SHP77 (cell line): ENCODE measurements at places on chromosomes 6 and 20.

DNA sequence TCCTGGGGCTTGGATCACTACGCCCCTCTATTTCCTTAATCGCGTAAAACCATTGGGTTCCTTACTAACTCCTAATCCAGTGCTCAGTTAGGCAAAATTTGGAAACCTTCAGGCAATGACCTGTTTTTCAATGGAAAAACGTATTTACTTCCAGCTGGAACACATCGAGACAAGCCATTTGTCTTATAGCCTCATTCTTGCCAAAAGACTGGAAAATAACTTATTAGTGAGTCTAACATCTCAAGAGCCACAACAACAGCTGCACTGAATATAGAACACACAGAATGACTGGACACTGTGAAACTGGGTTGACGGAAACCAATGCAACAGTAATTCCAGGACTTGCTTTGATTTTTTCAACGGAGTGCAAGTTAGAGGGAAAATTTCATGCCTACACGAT is 125.2 kb upstream of the MAP3K7 start:
- DNase-seq, result no peak

DNA sequence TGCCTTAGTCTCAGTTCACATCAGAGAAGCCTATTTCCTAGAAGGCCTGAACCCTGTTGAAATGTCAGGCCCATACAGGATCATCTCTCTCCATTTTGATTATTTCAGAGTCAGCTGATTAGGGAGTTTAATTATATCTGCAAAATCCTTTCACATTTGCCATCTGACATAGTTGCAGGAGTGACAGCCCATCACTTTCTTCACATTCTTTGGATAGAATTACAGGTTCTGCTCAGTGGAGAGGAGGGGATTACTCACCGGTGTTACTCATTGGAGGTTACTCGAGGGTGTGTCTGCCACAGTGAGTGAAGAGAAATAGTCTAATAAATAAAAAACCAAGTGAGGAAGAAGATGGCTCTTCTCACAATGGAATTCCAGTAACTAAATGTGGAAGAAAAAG is 216.8 kb downstream of the TMEM242 start:
- DNase-seq, result no peak

DNA sequence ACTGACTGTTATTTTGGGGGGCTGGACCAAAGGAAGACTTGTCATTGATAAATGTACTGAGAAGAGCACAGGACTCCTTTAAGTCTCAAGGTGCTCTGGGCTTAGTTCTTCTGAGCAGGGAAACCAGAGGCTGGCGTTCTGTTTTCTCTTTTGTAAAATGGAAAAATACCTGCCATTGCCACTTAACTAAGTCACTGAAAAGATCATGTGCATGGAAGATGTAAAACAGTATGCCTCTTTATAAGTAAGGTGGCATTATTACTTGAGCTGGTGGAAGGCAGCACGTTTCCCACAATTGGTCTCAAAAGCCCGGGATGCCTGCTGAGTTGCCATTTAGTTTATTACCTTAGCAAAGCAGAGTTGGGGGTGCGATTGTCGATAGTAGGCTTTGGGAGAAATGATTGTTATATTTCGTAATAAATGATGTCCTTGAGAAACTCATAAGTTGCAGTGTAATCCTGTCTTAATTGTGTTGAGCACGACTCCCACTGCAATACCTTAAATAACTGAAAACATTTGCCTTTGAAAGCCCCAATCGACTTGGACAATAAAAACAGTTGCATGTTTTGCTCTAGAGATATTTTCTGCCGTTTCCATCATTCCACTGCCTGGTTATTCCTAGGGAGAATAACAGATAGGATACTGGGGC is 3.6 kb downstream of the JARID2 start:
- no peak for DNase-seq

- DNase-seq, result no peak
These were observed 390.2 kb upstream of the FLRT3 start for GRCh38 chr20:14727485-14728150.

- DNase-seq, result no peak
These were observed 16.8 kb upstream of the BCLAF1 start for GRCh38 chr6:136306466-136306865.

GRCh38 chr6:41222513-41222912 is 5.6 kb upstream of the TREML4 start:
- DNase-seq, result no peak

GRCh38 chr20:52476074-52476750 is 284.6 kb upstream of the ZFP64 start:
- DNase-seq, result no peak

DNA sequence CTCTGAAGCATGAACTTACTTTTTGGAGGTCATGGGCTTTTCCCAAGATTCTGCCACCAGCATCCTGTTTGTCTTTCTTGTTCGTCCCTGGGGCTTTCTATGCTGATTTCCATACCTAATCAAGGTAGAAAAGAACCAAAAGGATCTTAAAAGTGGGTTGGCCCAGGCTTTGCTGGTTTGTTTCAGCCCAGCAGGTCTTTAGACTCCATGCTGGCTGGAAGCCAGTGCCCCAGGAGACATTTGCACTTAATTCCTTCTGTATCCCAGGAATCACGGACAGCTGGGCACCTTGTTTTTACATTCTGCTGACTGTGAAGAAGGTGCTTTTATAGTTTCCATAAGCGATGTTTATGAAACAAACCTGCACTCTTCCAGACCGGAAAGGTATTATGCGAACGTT is 195.9 kb downstream of the CDH4 start:
- DNase-seq, result no peak

DNA sequence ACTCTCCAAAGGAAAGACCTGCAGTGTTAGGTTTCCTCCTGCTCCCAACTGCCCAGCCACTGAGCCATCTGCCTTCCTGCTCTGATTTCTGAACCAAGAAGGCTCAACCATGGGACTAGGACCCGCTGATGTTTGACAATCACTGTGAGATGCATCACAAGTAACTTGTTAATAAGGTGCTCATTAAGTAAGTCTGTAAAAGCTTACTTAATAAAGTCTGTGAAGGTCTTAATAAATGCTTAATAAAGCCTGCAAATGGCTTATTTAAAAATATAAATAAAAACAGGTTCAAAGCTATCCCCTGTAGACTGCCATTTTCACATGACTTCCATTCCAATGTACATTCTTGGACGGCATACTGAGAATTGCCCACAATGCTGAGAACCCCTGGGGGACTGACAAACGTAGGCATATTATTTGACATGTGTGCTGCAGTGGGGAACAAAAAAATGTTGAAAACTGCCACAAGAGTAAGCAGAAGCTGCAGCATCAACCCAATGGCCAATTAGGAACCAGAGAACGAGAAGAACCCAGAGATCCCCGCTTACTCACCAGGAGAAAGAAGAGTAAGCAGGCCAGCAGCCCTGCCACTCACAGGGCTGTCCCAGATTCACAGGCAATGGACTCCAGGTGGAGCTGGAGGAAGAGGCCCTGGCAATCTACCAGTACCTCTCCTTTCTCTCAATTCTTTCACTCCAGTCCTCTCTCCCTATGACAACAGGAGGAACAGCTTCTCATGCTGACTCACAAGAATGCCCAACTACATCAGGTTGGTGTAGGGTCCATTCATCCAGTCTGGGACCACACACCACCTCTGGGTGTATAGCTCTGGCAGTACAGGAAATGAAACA is 19.5 kb downstream of the KIF13A start:
- no peak for DNase-seq

DNA sequence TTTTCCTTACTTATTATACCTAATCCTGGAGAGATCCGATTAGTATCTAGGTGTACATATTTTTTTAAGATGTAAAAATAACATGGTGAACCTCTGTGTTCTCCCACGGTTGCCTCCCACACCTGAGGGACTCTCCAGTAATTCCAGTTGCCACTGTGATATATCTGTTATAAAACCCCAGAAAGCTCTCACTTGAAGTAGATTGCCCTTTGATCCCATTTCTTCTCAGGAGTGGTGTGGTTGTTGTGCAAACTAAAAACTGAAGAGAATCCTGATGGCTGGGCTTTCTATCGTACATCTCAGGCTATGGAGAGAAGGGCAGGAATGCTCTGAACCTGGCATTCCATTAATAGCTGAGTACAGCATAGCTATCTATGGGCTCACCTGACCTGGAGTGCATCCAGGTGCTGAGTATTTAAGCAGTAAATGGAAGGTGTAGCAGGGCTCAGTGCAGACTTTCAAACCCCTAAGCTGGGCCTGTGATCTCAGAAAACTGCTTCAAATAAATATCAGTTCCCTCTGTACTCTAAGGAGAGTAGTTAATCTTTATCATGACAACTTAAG is 41.0 kb downstream of the VGLL2 start:
- no peak for DNase-seq

DNA sequence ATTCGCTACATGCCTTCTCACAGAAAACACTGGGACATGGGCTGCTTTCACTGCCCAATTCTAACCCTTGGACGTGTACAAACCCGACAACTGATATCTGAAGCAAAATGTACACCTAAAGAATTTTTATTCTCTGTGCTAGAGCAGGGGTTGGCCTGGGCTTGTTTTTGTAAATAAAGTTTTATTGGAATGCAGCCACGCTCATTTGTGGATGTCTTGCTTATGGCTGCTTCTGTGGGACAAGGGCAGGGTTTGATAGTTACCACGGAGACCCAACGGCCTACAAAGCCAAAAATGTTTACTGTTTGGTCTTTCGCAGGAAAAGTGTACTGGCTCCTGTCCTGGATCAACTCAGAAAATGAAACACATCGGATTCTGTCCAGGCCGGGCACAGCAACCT is 58.1 kb upstream of the APCDD1L start:
- no peak for DNase-seq

GRCh38 chr6:118761645-118762044 is 110.3 kb upstream of the CEP85L start:
- no peak for DNase-seq

DNA sequence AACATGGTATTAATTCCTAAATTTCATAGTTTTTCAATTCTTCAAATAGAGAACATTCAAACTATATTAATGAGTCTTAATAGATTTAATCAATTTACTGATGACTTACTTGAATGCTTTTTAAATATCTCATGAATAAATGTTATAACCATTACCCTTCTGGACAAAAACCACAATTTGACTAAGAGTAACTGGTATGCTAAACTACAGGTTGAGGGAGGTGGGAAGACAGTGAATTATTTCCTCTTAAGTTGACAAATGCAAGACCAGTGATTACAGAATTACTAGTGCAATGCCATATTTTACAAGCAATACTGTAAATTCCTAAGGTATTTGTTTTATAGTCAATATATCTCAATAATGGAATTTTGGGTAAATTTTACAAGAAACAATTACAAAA is 65.1 kb downstream of the REV3L start:
- DNase-seq, result no peak

DNA sequence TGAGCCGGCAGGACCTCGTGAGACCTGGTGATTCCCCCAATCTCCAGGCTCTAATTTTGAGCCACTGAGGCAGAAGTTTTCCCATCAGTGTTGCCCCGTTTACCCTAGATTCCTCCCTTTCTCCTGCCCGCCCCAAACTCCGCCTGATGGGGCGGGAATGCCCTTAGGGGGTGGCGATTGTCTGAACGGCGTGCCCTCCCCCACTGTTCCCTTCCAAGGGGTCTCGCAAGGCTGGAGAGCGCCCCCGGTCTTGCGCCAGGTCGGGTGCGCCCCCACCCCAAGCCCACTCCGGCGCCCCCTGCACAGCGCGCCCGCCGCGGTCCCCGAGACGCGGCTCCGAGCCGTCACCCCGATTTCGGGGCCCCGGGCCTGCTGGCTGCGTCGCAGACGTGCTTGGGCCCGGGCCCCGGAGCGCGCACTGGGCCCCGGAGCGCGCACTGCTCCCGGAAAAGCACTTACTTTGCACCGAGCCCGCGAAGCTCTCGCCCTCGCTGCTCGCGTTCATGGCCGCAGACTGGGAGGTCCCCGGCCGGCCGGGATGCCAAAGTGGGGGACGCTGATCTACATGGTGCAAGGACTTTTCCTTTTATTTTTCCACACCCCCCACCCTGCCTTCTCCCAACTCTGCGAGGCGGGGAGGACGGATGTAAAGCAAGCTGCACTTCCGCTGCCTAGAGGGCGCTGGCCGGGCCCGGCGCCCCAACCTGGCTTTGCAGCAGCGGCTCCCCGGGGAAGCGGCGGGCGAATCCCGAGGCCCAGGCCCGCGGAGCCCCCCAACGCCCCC is at the start of gene ZFP64:
ZFP64 (minus strand) TSS at position 648 of the 784 bp plus-strand sequence; CDS start at position 505, 143 bp downstream.
- peak; percentile 50 for DNase-seq

DNA sequence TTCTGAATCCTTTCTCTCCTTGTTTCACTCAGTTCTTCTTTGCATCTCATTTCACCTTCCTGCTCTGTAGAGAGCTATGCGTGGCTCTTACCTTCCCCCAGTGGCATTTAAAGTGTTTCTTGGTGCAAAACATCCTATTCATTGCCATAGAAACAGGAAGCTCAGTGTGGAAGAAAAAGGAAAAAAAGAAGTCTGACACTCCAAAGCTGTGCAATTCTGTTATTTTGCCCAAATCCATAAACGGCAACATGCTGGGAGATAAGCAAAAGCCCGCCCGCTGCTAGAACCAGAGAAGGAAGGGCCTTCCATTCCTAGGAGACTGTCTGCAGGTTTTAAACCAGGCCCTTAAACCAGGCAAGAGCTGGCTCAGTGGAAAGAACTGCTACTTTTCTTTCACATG is 247.1 kb downstream of the HIVEP2 start:
- DNase-seq, result no peak

- no peak for DNase-seq
These were observed 43.2 kb upstream of the ADGRF5 start for GRCh38 chr6:46964716-46965519.

DNA sequence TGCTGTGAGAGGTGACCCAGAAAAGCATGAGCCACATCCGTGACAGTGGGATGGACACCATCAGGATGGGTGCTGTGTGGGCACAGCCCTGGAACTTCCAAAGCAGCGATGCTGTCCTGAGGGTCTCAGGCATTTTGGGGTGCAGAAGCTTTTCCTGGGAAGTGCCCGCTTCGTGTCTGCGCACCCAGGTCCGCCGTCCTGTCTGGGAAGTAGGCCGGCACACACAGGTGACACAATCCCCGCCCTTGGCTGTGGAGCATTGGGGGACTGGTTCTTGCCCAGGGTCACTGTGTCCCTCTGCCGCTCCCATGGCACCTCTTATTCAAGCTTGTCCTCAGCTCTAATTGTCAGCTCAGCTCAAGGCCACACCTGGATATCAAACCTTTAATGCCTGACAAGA is 112.6 kb downstream of the ZDHHC14 start:
- DNase-seq, result no peak

DNA sequence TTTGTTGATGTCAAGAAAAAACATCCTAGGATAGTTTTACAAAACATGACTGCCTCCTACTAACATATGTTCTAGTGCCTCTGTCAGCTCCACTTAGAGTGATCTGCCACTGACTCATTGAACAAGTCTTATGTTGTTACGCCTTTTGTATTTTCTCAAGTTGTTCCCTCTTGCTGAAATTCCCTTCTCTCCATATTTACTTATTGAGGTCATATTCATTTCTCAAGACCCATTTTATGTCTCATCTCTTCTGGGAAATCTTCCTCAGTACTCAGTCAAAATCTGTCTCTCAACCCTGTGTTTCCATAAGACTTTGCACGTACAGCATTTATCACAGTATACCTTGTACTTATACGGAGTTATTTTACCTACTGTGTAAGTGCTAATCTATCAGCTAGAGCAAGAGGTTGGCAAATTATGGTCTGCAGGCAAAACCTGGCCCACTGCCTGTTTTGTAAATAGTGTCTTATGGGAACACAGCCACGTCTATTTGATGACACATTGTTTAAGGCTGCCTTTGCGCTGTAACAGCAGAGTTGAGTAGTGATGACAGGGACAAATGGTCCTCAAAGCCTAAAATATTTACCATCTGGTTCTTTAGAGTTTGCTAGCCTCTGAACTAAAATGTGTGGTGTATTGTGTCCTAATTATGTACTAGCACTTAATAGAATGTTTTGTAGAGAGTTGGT is 83.4 kb downstream of the ADGRB3 start:
- peak; percentile 66 for DNase-seq

GRCh38 chr6:110207652-110208051 is 27.4 kb downstream of the CDC40 start:
- DNase-seq, result no peak

- no peak for DNase-seq
These were observed 434.2 kb upstream of the CDH4 start for GRCh38 chr20:60817891-60818290.
